ENCODE measurements at places on chromosomes 1 and 21.

DNA sequence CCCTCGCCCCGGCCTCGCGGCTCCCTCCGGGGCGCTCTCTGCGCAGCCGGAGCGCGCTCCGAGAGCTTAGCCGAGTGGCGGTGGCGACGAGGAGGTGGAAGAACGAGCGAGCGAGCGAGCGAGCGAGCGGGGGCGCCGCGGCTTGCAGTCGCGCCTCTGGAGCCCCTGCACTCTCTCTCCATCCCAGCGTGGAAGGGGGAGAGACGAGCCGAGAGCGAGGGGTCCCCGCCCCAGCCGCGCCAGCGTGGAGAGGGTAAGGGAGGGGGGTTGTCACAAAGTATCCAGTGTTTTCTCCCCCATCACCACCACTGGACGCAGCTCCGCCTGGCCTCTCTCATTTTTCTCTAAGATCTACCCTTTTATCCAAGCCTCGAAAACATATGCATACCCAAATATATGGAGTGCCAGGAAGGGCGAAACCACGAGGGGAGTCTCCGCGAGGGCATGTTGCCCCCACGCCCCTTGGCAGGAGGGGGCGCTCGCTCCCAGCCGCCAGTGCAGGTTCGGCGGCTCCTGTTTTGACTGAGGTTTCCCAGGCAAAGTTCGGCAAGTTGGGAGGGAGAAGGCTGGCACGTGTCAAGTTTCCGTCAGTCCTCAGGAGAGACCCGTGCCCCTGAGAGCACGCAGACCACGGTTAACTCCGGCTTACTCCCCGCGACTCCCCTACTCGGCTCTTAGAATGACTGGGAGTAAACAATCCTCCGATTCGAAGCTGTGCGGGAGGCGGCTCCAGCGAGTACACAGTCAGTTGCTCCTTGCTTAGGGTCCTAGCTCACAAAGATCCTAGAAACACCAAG, 569 bp upstream of the DAB1 start:
- H3K27ac ChIP-seq, result no peak overlapping the region
- H3K36me3 ChIP-seq, result no peaks in the 10 kb centered on the region
- H3K4me3 ChIP-seq, result no peak overlapping the region
- no peaks in the 10 kb centered on the region for H3K4me1 ChIP-seq
- no peak for DNase-seq

DNA sequence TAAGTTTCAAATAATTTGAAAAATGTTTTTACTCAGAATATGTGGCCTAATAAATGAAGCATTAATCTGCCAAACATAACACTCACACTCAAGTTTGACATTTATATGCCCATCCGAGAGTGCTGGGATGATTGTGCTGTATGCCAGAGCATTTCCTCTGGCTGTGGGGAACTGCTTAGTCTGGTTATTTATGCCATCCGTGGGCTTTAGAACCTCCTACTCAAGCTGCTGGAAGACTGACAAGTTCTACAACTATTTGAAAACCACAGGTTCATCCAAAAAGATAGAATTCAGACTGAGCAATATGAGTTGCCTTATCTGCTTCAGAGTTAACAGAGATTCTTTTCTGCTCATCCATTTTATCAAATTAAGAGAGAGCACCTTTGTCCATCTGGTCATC, 25.9 kb downstream of the PCNX2 start:
- no peaks in the 10 kb centered on the region for H3K4me1 ChIP-seq
- H3K36me3 ChIP-seq, result no peaks in the 10 kb centered on the region
- no peak for DNase-seq
- no peaks in the 10 kb centered on the region for H3K27me3 ChIP-seq
- H3K4me3 ChIP-seq, result no peak overlapping the region
- H3K27ac ChIP-seq, result no peak overlapping the region

GRCh38 chr1:218573925-218574324, 228.8 kb downstream of the TGFB2 start:
- no peak overlapping the region for H3K4me3 ChIP-seq
- H3K27ac ChIP-seq, result no peak overlapping the region
- no peak for DNase-seq
- H3K4me1 ChIP-seq, result no peaks in the 10 kb centered on the region
- H3K36me3 ChIP-seq, result no peaks in the 10 kb centered on the region

DNA sequence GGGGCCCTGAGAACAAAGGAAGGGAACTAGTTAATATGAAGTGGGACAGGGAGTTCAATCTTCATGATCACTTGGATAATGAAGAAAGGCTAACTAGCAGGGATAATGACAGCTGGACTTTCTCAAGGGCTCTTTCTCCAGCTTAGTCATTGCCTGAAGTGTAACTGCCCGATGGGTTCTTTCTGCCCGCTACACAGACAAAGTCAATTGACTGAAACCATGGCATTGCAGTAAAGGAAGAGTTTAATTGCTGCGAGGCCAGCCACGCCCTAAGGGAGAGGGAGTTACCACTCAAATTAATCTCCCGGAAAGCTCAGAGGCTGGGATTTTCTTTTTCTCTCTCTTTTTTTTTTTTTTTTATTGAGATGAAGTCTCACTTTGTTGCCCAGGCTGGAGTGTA, 16.6 kb upstream of the SLC2A5 start:
- H3K27me3 ChIP-seq, result no peaks in the 10 kb centered on the region
- H3K27ac ChIP-seq, result no peak overlapping the region
- no peak overlapping the region for H3K4me3 ChIP-seq
- no peaks in the 10 kb centered on the region for H3K4me1 ChIP-seq
- H3K36me3 ChIP-seq, result no peaks in the 10 kb centered on the region

GRCh38 chr1:226717256-226717909, 21.7 kb downstream of the ITPKB start:
- DNase-seq, result no peak
- H3K36me3 ChIP-seq, result peaks cover 22% of the 10 kb centered on the region
- no peaks in the 10 kb centered on the region for H3K27me3 ChIP-seq
- H3K4me1 ChIP-seq, result peaks cover 91% of the 10 kb centered on the region

- no peaks in the 10 kb centered on the region for H3K4me1 ChIP-seq
- H3K27me3 ChIP-seq, result no peaks in the 10 kb centered on the region
- DNase-seq, result no peak
- H3K27ac ChIP-seq, result no peak overlapping the region
- H3K36me3 ChIP-seq, result peaks cover 8% of the 10 kb centered on the region
Measured at GRCh38 chr1:42742141-42742540, 2.1 kb upstream of the CLDN19 start.

DNA sequence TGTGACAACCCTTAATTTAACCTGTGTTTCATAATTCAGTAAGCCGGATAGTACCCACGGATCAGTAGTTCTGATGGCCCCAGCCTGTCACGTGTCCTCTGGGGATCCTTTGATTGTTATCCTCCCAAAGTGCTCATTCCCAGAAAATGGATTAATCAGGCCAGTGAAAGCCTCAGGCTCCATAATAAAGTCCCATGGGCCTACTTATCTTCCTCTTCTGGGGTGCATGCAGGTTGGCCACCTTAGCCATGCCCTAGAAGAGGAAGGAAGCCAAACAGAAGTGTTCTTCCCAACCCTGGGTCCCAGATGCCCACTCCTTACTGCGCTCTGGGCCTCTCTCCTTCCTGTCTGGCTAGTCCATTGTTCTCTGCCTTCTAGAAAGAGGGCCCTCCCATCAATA, 146.1 kb downstream of the EDEM3 start:
- no peak for DNase-seq
- H3K27ac ChIP-seq, result no peak overlapping the region
- H3K36me3 ChIP-seq, result no peaks in the 10 kb centered on the region
- H3K27me3 ChIP-seq, result no peaks in the 10 kb centered on the region
- H3K4me3 ChIP-seq, result no peak overlapping the region

DNA sequence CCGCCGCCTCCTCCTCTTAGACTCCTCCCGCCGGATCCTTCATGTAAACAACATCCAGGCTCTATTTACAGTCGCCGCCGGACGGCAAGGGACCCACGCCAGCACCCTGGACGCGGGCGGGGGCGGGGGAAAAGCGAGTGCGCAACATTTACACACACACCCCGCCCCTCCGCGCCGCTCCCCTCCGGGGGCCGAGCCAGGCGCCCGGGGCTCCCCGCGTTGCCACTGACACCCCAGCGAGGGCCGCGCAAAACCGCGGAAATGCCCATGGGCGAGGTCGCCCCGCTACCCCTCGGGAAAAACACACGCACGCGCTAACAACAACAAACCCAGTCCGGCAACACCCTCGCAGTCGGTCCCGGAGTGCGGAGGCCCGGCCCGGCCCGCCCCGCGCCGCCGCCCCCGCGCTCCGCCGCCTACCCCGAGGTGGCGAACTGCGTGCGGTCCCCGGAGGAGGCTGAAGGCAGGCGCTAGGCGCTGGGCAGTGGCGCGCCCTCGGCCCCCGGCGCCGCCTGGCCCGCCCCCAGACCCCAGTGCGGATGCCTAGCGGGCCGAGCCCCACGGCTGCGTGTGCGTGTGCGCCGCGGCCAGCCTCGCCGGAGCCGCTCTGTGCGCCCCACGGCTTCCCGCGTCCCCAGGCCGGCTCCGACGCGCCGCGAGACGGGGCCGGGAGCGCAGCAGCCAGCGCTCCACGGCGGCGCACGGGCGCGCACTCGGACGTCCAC, 81.1 kb upstream of the AK4 start:
- DNase-seq, result peak; percentile 85
- H3K4me3 ChIP-seq, result peak overlapping the region; percentile 55
- no peaks in the 10 kb centered on the region for H3K36me3 ChIP-seq
- peaks cover 58% of the 10 kb centered on the region for H3K4me1 ChIP-seq
- peak overlapping the region; percentile 87 for H3K27ac ChIP-seq

DNA sequence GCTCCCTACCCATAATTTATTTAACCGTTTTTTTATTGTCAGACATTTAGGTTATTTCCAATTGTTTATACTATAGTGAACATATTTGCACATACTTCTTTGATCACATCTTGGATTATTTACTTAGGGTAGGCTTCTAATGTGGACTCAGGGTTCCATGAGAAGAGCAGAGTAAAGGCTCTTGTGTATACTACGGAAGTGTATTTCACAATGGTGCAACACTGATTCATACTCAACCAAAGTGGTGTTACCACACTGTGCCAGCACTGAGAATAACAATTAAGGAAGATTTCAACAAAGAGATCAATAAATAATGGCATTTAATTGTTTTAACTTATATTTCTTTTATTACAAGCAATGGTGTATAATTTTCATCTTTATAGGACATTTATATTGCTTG, 251.2 kb downstream of the ZNF326 start:
- no peak overlapping the region for H3K4me3 ChIP-seq
- H3K36me3 ChIP-seq, result no peaks in the 10 kb centered on the region
- no peaks in the 10 kb centered on the region for H3K27me3 ChIP-seq
- no peak for DNase-seq
- H3K4me1 ChIP-seq, result no peaks in the 10 kb centered on the region

DNA sequence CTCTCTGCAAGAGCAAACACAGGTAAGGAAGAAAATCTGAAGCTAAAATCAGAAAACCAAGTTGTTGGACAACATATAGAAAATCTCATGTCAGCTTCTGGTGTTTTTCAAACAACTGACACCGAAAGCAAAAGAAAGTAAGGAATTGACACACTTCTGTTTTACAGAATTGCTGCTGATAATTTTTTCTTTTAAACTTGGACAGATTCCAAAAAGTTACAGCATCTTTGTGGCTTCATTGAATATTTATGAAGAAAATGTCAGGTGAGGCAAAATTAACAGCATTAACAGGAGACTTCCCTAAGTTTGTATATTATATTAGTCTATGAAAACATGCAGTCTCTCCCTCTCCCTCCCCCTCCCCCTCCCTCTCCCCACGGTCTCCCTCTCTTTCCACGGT, 14.9 kb upstream of the CTSS start:
- no peak overlapping the region for H3K27ac ChIP-seq
- H3K4me1 ChIP-seq, result peaks cover 6% of the 10 kb centered on the region
- no peak for DNase-seq
- no peaks in the 10 kb centered on the region for H3K36me3 ChIP-seq
- no peaks in the 10 kb centered on the region for H3K27me3 ChIP-seq

- H3K4me3 ChIP-seq, result no peak overlapping the region
- no peaks in the 10 kb centered on the region for H3K27me3 ChIP-seq
- DNase-seq, result no peak
- no peaks in the 10 kb centered on the region for H3K4me1 ChIP-seq
- no peaks in the 10 kb centered on the region for H3K36me3 ChIP-seq
Measured at GRCh38 chr1:243968413-243968812, 82.7 kb upstream of the ZBTB18 start.

DNA sequence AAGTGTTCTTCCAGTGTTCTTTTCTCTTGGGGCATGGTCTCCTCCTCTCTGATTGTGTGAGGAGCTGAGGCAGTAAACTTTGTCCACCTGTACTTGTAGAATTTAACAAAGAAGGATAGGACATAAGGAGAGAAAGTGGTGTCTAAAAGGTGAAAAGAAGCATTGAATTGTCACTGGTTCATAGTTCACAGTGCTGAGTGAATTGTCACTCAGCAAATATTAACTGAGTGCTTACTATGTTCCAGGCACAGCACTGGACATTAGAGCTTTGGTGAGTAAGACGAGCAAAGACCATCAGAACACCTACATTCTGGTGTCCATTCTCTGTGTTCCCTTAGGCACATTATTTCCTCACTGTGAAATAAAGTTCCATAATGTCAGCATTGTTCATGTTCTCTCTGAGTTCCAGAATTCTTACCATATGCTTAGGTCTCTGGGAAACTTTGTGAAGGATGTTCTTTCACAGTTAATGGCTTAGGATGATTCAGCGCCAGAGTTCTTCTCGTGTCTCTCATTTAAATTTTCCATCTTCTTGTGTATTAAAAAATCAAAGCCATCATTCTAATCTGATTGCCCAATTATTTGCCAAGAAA, 156.8 kb upstream of the HOOK1 start:
- no peaks in the 10 kb centered on the region for H3K36me3 ChIP-seq
- H3K27ac ChIP-seq, result no peak overlapping the region
- H3K4me3 ChIP-seq, result no peak overlapping the region
- no peaks in the 10 kb centered on the region for H3K4me1 ChIP-seq

GRCh38 chr1:8337776-8338525, 20.0 kb downstream of the SLC45A1 start:
- DNase-seq, result no peak
- H3K27me3 ChIP-seq, result no peaks in the 10 kb centered on the region
- H3K27ac ChIP-seq, result no peak overlapping the region
- no peak overlapping the region for H3K4me3 ChIP-seq
- H3K4me1 ChIP-seq, result no peaks in the 10 kb centered on the region

DNA sequence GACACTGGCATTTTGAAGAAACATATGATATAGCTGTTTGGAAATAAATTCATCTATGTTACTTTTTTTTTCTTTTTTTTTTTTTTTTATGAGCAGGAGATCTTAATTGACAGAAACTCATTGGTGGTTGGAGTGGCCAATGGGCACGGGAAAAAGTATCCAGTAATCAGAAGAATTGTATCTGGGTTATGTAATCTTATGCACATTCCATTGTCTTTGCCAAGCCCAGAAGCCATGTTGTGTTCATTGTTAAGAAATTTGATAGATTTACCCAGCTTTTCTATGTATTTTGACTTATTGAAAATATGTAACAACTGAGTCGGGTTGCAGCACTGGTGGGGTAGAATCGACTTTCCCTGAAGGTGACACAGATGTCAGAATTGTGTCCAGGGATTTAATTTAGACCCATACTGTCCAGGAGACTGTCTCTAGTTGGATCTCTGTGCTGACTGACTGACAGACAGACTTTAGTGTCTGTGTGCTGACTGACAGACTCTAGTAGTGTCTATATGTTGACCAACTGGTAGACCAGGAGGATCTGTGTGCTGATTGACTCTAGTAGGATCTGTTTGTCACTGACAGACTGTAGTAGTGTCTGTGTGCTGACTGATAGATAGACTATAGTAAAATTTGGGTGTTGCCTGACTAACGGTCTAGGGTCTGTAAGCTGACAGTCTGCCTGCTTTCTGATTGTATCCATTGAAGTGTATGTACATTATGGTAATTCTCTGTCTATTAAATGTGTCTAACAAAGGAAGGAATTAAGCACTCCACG, 12.3 kb upstream of the C4BPB start:
- no peaks in the 10 kb centered on the region for H3K27me3 ChIP-seq
- DNase-seq, result no peak
- no peak overlapping the region for H3K4me3 ChIP-seq
- H3K4me1 ChIP-seq, result peaks cover 1% of the 10 kb centered on the region

Measured in CD4-positive, alpha-beta memory T cell (primary cell).